ENCODE measurements at places on chromosomes 5 and 9. TPM values are rescaled to one million over a fixed set of nuclear protein-coding genes. Genes with fewer than 3 reads are reported as not detected.

Gene FOXD4L5
- total RNA-seq, result under 0.01 TPM

Gene NMUR2
- total RNA-seq, result not detected

Gene DMRT3
- not detected for total RNA-seq

Gene NR2F1
- 49.5 TPM for total RNA-seq

Gene SLC6A7
- total RNA-seq, result not detected

Gene PRR7
- 2.7 TPM for total RNA-seq

Gene PCDHGA9
- total RNA-seq, result 3.1 TPM

Gene IL4
- total RNA-seq, result not detected

Gene ITGA2
- total RNA-seq, result 17.5 TPM

Gene PCDHA8
- 0.09 TPM for total RNA-seq

Gene RASGEF1C
- not detected for total RNA-seq

Gene TLX3
- not detected for total RNA-seq

Gene TICAM2
- total RNA-seq, result 3.3 TPM

Gene TRIP13
- 3.4 TPM for total RNA-seq

Gene HTR4
- not detected for total RNA-seq

Gene SCGB3A2
- total RNA-seq, result not detected

Gene SPATA31C1
- not detected for total RNA-seq

Gene TMEM174
- not detected for total RNA-seq
